ENCODE measurements at places on chromosomes 1 and 21.

- no peaks in the 10 kb centered on the region for H3K4me1 ChIP-seq
- H3K4me3 ChIP-seq = no peak overlapping the region
- DNase-seq = no peak
- no peaks in the 10 kb centered on the region for H3K27me3 ChIP-seq
Observed at GRCh38 chr1:196088541-196088940, 519.7 kb downstream of the KCNT2 start.

DNA sequence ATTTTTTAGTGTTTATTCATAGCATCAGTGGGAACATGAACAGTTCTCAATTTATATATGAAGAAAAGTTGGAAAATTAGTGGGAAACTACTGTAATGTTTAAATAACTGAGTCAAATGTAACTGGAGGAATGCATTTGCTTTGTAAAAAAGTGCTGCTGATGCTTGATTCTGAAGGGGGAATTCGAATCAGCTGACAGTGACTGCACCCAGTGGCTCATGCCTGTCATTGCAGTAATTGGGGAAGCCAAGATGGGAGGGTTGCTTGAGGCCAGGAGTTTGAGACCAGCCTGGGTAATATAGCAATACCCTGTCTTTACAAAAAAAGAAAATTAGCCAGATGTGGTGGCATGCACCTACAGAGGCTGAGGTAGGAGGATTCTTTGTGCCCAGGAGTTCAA is 398.4 kb downstream of the ZP4 start:
- no peaks in the 10 kb centered on the region for H3K27me3 ChIP-seq
- no peak overlapping the region for H3K27ac ChIP-seq
- no peaks in the 10 kb centered on the region for H3K4me1 ChIP-seq
- no peak overlapping the region for H3K4me3 ChIP-seq
- no peak for DNase-seq
- H3K36me3 ChIP-seq = no peaks in the 10 kb centered on the region

DNA sequence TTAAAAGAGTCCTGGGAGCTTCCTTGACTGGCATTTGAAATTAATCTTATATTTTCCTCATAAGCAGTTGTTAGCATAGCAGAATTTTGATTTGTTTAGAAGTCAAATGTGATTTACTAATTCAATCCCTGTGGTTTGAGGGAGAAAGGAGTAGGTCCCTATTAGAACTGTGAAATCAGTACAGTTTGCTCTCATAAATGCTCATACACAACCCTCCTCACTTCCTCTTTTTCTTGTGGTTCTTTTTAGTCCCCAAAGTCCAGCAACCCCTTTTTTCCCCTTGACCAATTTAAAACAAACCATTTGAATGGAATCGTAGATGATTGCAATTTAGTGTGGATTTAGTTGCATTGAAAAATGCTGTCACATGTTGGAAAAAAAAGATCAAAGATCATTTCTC is 9.2 kb upstream of the IFI44 start:
- peaks cover 3% of the 10 kb centered on the region for H3K36me3 ChIP-seq
- no peak overlapping the region for H3K4me3 ChIP-seq
- H3K27me3 ChIP-seq = no peaks in the 10 kb centered on the region
- no peak overlapping the region for H3K27ac ChIP-seq
- peaks cover 4% of the 10 kb centered on the region for H3K4me1 ChIP-seq

- no peaks in the 10 kb centered on the region for H3K27me3 ChIP-seq
- H3K4me3 ChIP-seq = no peak overlapping the region
- H3K36me3 ChIP-seq = no peaks in the 10 kb centered on the region
- no peak for DNase-seq
Observed at GRCh38 chr1:234901491-234902049, 227.1 kb downstream of the TOMM20 start.

- no peak overlapping the region for H3K27ac ChIP-seq
- H3K4me3 ChIP-seq = no peak overlapping the region
Observed at GRCh38 chr1:59672851-59673572, 141.7 kb upstream of the HOOK1 start.

GRCh38 chr1:152141971-152142584 is 16.9 kb downstream of the RPTN start:
- H3K27ac ChIP-seq = no peak overlapping the region
- no peaks in the 10 kb centered on the region for H3K36me3 ChIP-seq
- H3K4me3 ChIP-seq = no peak overlapping the region
- peaks cover 31% of the 10 kb centered on the region for H3K27me3 ChIP-seq

DNA sequence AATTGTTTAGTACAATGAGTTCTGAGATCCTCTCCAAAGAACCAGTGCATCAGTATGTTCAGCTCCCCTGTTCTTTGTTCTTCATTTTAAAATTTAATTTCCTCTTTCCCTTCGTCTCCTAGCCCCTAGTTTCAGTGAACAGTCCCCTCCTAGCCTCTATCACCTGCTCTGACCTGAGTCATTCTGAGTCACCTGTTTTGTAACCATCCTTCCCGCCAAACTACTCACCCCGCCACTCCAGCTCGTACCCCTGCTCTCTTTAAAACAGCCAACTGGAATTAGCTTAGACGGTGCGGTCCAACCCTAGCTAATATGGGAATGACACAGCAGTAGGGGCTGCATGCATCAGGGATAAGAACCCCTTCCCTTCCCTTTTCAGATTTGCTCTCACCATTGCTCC is 16.8 kb upstream of the ERVH48-1 start:
- H3K27ac ChIP-seq = no peak overlapping the region
- no peaks in the 10 kb centered on the region for H3K27me3 ChIP-seq
- no peak overlapping the region for H3K4me3 ChIP-seq
- no peak for DNase-seq
- peaks cover 6% of the 10 kb centered on the region for H3K4me1 ChIP-seq
- H3K36me3 ChIP-seq = no peaks in the 10 kb centered on the region

DNA sequence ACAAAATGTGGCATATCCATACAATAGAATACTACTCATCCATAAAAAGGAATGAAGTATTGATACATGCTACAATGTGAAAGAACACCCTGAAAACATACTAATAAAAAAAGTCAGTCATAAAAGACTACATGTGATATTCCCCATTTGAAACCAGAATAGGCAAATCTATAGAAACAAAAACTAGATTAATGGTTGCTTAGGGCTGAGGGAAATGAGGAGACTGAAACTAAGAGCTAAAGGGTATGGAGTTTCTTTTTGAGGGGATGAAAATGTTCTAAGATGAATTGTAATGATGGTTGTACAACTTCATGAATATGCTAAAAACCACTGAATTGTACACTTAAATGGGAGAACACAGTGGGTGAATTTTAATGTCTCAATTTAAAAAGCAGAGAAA is 50.9 kb downstream of the ACBD6 start:
- H3K27me3 ChIP-seq = no peaks in the 10 kb centered on the region
- peaks cover 52% of the 10 kb centered on the region for H3K36me3 ChIP-seq
- no peak overlapping the region for H3K4me3 ChIP-seq

Measured in activated B cell treated with CpG ODN at 0.5 μM for 24 hours (primary cell).